ENCODE measurements at places on chromosomes 6 and 20.

- no peak for DNase-seq
Observed at GRCh38 chr20:20695250-20695816, 17.1 kb downstream of the RALGAPA2 start.

GRCh38 chr6:103107985-103108384 is 1714.5 kb downstream of the GRIK2 start:
- DNase-seq: no peak

DNA sequence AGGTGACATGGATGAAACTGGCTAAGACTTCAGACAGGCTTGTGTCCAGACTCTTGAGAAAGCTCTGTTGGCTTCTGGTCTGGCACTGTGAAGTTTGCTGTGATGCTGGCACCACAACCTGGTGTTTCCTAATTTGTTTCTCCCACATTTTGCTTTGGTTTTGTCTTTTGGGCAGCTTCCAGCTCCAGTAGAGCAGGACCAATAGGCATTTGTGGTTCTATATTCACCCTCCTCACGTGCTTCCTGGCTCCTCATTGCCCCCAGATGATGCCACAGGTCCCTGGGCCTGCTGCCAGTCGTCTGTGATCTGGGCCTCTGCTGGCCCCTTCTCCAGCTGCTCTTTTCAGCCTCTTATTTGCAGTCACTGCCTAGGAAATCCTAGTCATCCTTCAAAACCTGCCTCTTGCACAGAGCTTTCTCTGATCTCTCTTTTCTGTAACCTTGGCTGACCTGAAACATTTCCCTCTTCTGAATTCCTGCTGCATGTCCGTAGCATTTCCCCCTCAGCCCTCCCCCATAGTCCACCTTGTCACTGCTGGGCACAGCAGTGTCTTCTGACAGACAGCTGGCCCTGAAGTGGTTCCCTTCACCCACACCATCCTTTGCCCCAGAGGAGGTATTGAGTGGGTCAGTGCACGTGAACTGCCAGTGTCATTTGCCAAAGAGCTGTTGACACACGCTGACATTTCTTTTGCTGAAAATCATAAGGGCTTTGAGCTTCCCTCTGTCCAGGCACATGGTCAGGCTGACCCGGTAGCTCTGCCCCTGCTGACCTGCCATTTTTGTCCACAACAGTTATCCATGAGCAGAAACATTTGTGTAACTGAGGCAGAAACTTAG is 63.0 kb downstream of the PTPN1 start:
- no peak for DNase-seq

DNA sequence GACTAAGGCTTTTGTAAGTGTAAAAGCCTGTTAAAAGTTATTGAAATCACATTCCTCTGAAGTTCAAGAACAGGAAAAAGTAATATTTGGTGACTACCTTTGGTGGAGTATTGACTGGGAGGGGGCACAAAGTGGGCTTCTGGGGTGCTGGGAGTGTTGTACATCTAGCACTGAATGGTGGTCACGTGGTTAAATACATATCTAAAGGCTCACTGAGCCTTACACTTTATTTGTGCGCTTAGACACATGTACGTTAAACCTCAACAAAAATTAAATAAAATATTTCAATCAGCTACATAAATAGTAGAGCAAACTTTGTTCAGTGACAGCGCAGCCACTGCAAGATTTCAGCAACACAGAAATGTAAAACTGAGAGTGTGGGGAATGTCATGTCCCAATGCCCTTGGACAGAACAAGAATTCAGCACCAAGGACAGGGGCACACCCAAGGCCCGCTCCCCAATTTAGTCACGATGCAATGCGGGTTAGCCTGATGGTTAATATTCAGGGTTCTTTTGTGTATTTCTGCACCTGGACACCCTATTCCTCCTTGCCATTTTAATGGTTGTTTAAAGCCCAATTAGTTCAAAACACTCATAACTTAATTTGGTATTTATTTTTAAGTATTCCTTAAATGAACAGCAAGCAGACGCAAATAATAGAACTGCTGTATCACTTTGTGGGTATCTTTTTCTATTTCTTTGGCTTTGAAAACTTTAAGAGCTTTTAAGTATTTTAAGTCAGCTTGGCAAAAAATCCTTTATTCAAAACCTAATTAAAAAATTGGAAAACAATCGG is 37.4 kb downstream of the ANGPT4 start:
- no peak for DNase-seq

DNA sequence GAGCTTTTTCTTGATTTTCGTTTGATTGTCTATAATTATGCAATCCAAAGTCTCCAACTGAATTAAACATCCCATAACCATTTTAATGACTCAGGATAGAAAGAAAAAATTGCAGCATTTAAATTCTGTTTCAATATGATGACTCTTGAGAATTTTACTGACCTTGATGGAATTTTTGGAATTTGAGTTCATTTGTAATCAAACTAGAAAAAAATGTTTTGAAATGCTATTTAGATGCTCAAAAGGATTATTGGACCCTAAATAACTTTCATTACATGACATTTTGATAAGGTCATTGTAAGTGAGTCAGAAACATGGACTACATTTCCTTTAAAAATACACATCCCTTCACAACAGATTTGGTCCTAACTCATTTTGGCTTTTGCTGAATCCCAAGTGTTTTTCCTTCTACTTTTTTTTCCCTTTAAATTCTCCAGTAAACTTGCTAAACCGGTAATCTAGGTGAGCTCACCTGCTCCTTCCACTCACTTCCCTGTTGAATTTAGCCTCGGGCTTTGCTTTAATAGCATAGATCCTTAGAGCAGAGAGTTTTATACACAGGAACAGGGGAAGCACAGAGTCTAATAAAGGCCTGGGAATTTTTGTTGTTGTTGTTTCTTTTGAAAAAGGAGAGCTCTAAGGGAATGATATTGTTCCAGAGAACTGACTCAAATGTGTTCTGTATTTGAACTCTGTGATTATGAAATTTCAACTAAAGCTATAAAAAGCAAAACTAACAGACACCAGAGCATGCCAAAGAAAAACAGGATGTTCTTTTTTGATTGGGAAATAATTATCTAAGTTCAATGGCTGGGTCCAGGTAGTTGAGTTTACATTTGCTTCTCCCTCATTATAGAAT is 1088.2 kb upstream of the CITED2 start:
- DNase-seq: no peak

DNA sequence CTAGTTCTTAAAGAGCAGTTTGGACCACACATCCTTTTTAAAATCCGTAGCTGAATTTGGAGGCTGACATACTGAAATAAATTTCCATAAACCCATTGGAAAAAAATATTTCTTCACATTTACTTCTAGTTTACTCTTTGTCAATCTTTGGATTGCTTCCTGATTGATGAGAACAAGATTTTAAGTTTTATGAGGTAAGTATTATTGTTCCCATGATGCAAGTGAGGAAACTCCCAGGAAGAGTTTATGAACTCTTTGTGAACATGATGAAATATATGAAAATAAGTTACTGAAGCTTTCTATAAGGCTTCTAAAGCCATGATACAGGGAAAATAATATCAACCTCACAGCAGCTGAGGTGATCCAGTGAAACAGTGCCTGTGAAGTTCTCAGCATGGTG is 320.0 kb downstream of the GJA1 start:
- DNase-seq: no peak

GRCh38 chr6:21321076-21321475 is 272.5 kb upstream of the SOX4 start:
- no peak for DNase-seq
